ENCODE measurements at places on chromosomes 7 and 10.
A peak's percentile ranks its signal among the peaks of the same experiment; 100 is the strongest.

DNA sequence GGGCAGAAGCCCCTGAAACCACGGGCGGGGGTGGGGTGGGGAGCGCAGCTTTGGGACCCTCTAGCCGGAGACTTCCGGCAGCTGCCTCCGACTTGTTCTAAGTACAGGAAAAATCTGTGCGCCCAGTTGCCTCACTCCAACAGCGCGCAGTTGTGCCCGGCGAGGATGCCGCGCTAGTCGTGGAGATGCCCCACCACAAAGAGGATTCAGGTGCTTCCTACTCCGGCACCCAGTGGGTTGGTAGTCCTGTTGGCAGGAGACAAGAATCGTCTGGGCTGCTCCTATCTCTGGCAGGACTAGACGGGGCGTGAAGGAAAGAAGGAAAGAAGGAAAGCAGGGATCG lies 465 bp upstream of the NPY start:
- no peak for DNase-seq

GRCh38 chr7:12730523-12730922 lies 43.1 kb downstream of the ARL4A start:
- no peak for DNase-seq

DNA sequence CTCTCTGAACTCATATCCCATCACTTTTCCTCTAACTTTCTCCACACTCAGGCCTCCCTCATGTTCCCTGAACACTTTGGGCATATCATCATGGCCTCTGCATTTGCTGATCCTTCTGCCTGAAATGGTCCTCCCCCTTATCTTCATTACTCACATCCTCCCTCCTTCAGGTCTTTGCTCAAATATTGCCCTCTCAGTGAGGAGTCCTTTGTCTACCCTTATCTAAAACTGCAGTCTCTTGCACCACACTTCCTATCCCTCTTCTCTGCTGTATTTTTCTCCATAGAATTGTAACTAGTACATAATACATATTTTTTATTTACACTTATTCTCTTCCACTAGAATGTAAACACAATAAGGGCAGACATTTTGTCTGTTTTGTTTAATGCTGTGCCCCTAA lies 41.7 kb downstream of the DNAJC1 start:
- DNase-seq = no peak

GRCh38 chr10:88555190-88555908 lies 27.8 kb downstream of the RNLS start:
- DNase-seq = no peak

- peak; percentile 59 for DNase-seq
These were observed at the start of gene CPA4 for GRCh38 chr7:130292682-130293257. CPA4 (plus strand) TSS chr7:130293161; CDS start chr7:130293181, 20 bp downstream.

DNA sequence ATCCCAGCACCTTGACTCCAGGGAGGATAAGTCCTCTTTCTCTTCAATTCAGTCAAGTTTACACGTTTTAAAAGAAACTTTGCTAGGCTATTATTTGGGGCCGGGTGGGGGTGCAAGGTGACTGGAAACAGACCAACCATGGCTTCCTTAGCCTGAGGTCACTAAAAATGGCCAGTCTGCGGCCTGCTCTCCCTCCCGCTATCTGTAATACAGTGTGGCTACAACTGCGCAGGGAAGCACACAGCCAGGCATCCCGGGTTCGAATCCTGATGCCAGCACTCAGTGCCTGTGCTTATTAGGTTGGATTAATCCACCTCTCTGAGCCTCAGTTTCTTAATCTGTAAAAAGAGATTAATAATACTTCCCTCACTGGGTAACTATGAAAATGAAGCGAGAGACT lies 19.5 kb downstream of the ATP6V1F start:
- no peak for DNase-seq

GRCh38 chr10:129027906-129028305 lies 439.1 kb upstream of the MGMT start:
- DNase-seq = no peak

GRCh38 chr10:73759512-73760115 lies 15.4 kb downstream of the SEC24C start:
- no peak for DNase-seq

DNA sequence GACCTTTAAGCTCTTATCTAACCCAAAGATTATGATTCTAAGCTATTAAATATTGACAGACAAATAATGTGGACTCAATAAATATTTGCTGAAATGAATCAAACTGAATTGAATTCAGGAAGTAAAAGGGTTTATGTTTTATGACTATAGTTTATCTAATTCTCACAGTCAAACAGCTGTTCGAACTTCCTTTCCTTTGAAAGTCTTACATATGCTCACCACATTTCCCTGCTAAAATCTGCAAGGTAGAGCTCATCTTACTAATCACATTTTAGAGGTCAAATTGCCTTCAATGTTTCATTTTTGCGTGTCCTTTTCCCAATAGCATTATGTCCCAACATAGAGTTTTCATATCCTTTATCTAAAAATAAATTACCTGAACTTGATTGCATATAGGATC lies 154.9 kb upstream of the PPP1R3A start:
- DNase-seq = no peak

DNA sequence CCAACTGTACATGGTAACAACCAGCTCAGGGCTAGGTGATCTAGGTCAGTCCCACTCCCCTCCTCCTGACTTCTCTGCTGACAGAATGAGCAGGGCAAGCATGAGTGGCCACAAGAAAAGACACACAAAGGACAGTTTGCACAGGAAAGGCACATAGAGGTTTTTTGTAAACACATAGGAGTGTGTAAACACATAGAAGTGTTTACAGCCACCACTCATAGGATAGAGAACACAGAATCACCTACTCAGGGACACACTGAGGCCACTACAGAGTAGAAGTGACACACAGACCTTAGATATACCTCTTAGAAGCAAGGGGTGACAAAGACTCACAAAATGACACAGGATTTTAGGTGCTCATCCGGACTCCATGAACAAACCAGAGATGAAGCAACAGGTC lies 19.0 kb downstream of the NUDCD3 start:
- DNase-seq = no peak

- peak; percentile 20 for DNase-seq
These were observed 6.9 kb upstream of the SFRP5 start for GRCh38 chr10:97778452-97779302.

DNA sequence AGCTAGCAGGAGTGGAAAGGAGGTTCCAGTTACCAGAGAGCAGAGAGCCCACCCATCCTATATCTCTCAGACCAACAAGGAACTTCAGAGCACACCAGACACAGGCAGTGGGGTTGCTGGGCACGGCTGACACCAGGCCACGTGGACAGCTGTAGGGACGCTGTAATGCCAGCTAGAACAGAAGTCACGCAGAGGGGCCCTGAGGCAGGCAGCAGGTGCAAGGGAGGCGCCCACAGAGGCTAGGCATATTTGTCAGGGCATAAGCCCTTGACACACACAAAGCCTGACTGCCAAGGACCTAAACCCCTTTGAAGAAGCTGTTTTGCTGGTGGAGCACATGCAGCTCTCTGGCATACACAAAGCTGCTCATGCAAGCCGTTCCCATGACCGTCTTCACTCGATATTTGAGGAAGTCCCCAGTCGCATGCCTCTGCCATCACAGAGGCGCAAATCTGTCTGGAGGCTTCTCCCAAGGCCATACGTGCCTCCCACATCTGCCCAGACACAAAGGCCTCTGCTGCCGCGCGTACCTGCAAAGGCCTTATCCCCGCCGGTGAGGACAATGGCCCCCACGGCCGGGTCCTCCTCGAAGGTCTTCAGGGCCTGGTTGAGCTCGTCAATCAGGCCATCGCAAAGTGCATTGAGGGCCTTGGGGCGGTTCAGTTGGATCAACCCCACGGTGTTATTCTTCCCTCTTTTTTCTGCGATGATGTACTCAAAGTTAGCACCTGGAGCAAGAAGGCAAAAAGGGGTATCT lies 2.9 kb downstream of the ECHS1 start:
- DNase-seq = no peak

- DNase-seq = no peak
These were observed 41.9 kb upstream of the PDCD4 start for GRCh38 chr10:110829721-110830410.

GRCh38 chr7:18778594-18778993 lies 283.0 kb downstream of the HDAC9 start:
- DNase-seq = no peak

GRCh38 chr10:125003146-125003900 lies 61.4 kb downstream of the ZRANB1 start:
- no peak for DNase-seq

GRCh38 chr7:113371416-113372043 lies 253.2 kb upstream of the SMIM30 start:
- no peak for DNase-seq

- DNase-seq = no peak
These were observed 115.2 kb downstream of the RNLS start for GRCh38 chr10:88467835-88468485.

DNA sequence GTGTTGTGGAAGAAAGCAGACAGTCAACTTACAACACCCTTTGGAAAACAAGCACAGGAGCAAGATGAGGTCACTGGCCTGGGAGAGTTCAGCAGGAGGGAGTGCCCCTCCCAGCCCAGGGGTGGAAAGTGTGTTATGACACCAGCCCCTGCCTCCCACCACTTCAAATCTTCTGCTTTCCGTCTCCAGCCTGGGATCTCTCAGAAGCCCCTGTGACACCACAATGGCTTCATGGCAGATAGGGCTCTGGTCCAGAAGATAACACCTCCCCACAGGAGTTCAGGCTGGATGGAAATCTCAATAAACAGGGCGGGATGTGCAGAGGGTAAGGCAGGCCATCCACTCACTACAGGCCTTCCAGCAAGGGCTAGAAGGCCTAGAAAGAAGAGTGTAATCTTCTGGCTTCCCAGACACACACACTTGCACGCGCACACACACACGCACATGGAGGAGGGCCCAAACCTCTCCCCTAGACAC lies 48.7 kb upstream of the ZMIZ1 start:
- no peak for DNase-seq

DNA sequence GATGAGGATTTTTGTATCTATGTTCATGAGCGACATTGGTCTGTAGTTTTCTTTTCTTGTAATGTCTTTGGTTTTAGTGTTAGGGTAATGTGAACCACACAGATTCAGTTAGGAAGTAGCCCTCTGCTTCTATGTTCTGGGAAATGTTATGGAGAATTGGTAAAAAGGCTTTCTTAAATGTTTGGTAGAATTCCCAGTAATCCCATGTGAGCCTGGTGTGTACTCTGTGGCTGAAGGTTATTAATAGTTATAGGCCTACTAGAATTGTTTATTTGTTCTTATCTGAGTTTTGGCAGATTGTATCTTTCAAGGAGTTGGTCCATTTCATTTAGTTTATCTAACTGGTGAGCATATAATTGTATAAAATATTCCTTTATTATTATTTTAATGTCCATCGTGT lies 484.6 kb upstream of the GHITM start:
- DNase-seq = no peak

DNA sequence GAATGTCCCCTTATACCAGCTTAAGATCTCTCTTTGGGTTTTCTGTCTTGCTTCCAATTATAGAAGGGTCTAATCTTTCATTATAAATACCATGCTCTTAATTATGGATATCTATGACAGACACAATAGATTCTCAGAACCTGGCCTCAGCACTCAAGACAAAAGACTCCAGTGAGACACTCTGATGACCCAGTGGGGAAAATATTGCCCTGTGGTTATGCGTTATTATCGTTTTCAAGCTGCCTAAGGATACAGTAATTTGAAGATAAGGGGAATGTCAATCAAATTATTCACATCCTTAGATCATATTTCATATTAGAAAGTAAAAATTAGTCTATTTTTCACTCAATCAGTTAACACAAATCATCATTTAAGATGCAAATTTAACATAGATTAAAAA lies 748.8 kb downstream of the XPNPEP1 start:
- DNase-seq = no peak

GRCh38 chr7:28466885-28467284 lies 54.6 kb downstream of the CREB5 start:
- no peak for DNase-seq

DNA sequence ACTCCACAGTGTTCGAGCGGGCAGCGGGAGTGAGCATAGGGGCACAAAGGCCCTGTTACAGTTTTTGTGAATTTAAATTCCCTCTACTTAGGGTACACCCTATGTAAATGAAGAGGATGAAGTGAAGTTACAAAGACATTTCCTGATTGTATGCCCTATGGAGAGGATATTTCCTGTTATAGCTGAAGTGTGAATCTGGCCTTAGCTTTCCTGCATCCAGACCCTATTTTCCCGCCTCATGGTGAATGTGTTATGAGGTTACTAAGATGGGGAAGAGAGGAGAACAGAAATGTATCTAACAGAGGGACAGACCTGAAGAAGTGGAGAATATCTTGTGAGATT lies 37.8 kb upstream of the COMMD3 start:
- DNase-seq = no peak

- no peak for DNase-seq
These were observed 230.4 kb downstream of the USP6NL start for GRCh38 chr10:11381023-11381422.

DNA sequence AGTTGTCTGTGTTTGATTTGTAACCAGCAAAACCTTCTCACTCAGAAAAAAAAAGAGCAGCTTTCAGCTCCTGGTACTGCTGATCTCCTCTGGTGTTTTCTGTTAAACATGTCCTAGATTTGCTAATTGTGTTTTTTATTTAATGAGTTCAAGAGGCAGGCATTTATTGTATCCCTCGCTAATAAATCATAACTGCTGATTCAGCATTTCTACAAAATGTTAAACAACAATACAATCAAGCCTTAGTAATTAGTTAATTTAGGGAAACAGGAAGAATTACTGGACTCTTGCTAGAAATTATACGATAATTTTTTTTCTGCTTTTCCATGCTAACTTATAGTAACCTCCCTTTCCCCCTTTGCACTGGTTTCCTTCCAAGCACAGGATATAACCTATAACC lies 66.8 kb upstream of the NRP1 start:
- DNase-seq = no peak

GRCh38 chr10:29446327-29446726 lies 157.5 kb downstream of the LYZL1 start:
- DNase-seq = no peak

DNA sequence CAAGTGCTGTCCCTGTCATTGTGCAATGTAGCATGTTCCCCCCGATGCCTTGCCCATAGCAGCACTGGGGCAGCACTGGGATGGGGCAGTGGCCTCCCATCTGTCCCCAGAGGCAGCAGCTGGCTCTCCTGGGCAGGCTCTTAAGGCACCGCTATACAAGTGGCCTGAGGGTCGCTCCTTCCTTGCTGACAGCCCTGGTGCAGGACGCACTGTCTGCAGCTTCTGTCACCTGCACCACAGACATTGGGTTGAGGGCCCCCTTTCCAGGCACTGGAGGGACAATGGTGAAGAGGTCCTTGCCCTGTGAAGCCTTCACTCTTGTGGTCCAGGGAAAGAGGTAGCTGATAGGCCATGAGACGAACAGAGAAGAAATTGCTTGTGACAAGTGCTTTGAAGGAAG lies 10.6 kb downstream of the CPSF4 start:
- DNase-seq = no peak

GRCh38 chr10:62665771-62666170 lies 138.7 kb upstream of the ADO start:
- no peak for DNase-seq

DNA sequence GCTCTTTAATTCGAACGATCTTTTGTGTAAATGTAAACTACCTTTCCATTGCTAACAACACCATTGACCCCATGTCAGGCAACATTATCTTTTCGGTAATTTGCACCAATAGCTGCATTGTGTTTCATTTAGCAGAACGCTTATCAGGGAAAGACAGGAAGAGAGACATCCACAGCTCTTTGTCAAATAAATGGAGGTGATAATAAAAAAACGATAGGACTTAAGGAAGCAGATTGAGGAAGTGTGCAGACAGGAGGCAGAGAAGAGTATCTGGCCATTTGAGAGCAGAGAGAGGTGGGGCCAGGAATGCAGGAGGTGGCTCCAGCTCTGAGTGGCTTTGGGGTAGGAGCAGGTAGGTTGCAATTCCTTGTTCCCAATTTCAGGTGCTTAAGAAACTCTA lies 37.5 kb upstream of the ADARB2 start:
- no peak for DNase-seq

Measured in brain pericyte (primary cell).